GM23338 (cell line): ENCODE measurements at places on chromosomes 1 and 21. TPM values are rescaled to one million over a fixed set of nuclear protein-coding genes. Genes with fewer than 3 reads are reported as not detected.

DNA sequence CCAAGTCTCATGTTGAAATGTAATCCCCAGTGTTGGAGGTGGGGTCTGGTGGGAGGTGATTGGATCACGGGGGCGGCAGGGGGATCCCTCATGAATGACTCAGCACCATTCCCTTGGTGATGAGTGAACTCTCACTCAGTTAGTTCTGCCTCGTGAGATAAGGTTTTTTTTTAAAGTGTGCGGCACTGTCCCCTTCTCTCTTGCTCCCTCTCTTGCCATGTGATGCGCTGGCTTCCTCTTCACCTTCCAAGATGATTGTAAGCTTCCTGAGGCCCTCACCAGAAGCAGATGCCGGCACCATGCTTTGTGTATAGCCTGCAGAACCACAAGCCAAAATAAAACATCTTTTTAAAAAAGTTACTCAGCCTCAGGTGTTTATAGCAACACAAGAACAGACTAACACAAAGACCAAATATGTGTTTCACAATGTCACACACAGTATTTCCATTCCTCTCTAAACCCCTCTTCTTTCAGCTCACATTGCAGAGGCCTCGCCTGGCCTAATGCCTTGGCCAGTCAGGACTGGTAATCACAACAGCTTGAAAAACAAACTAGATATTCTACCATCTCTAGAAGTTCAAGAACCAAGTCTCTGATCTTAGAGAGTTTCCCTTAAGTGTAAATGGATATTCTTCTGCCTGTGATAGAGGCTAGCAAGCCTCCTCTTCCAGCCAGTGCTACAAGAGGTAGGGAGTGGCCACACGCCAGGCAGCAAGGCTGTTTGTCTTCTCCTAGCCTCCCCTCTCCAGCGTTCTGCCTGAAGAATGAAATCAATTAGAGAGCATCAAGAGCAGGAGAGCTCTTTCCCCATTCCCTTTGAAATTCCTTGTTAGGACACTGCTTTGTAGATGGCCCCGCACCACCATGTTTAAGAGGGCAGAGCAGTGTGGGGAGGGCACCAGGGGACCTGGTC lies 19.6 kb upstream of the RAP1A start:
- DNase-seq, result no peak

DNA sequence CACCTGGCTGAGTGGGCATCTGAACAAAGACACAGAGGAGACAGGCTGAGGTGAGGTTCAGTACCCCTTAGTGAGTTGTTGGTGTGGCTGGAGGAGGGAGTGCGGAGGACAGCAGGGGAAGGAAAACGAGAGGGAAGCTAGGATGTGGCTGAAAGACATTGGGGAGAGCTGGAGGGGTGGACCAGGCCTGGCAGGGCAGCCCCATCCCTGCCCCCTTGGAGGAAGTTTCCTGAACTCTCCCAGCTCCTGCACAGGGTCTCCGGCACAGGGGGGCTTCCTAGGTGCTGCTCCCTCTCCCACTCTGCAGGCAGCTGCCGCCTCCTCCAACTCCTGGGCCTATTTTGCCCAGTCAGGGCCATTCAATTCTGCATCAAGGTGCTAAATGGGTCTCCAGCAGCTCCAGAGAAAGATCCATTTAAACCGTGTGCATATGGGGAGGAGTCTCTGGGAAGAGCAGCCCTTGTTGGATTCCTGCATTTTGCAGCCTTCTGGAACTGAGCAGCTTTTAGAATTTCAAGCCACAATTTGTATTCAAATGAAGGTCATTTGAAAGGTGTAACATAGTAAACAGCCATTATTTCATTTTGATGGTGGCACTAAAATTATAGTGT lies 193.9 kb downstream of the CAMTA1 start:
- DNase-seq, result no peak

DNA sequence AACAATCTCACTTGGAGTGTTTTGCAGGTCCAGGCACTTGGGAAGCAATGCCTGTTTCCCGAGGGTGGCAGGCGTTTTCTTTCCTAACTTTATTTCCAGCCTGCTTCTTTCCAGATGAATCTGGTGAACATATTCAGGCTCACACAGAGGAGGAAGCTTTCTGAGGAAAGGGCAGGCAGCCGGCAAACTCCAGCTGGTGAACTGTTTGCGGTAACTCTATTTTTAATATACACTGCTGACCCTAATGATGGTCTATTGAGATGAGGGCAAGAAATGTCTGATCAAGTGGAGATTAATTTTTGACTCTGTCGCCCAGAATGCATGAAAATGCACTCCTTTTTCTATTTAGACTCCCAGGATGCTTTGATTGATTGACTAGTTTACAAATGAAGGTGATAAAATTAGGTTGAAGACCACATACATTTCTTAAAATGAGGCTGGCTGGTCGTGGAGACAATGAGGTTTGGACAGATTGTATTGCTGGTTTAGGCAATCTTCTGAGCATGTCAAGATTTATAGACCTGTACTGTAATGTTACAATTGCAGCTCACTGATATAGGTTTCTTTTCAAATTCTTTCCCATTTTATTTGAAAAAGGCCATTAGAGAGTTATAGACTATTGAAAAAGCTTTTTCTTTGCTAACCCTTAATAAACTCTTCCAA lies 153.8 kb downstream of the ATG4C start:
- DNase-seq, result no peak

DNA sequence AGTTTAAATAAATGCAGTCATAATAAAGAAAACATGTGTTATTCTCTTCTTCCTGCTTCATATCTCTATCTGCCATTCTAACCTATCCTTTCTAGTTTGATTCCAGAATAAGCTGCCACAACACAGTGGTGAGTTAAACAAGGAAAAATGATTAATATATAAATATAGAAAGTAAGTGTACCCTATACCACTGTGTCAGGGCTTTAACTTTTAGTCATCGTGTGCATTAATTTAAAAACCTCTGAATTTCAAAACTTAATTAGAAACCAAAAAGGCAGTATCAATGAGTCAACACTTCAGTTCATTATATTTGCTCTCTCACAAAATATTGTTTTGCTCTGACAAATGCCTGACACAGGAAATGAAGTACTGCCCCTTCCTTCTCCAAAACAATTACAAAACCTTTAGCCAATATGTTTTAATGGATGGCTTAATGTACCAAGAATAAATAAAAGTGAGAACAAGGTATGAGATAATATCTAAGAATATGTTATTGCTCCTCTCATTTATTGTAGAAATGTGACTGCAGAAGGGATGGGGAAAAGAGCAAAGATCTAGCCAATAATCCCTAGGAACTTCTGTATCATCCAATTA lies 634.8 kb downstream of the KCNT2 start:
- DNase-seq, result no peak

HEATR1 gene
- 78.9 and 81.1 TPM in 2 replicates for total RNA-seq
